ENCODE measurements at places on chromosomes 5 and 9. TPM values are rescaled to one million over a fixed set of nuclear protein-coding genes. Genes with fewer than 3 reads are reported as not detected.

Gene LCN1
- total RNA-seq, result not detected

GRCh38 chr5:90308787-90309585 is 100.6 kb downstream of the CETN3 start:
- H3K4me1 ChIP-seq, result no peaks in the 10 kb centered on the region
- no peak for DNase-seq
- no peak overlapping the region for H3K4me3 ChIP-seq
- H3K27ac ChIP-seq, result no peak overlapping the region
- H3K27me3 ChIP-seq, result no peaks in the 10 kb centered on the region
- no peaks in the 10 kb centered on the region for H3K36me3 ChIP-seq

- H3K4me1 ChIP-seq, result peaks cover 10% of the 10 kb centered on the region
- H3K27me3 ChIP-seq, result no peaks in the 10 kb centered on the region
- DNase-seq, result no peak
- no peak overlapping the region for H3K4me3 ChIP-seq
- peak overlapping the region; percentile 26 for H3K27ac ChIP-seq
These were observed 251.6 kb downstream of the MPDZ start for GRCh38 chr9:13027879-13028278.

Gene RASGRF2
- total RNA-seq, result 2.3 TPM

DNA sequence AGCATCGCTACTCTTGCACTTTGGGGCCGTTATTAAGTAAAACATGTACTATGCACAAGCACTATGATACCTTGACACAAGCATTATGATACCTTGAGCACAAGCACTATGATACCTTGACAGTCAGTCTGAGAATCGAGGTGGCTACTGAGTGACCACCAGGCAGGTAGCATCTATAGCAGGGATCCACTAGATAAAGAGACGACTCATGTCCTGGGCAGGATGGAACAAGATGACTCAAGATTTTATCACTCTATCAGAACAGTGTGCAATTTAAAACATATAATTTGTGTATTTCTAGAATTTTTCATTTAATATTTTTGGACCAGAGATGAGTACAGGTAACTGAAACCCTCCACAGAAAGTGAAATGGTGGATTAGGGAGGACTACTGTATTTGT is 16.9 kb downstream of the CHSY3 start:
- H3K4me3 ChIP-seq, result no peak overlapping the region
- H3K36me3 ChIP-seq, result no peaks in the 10 kb centered on the region
- no peak for DNase-seq
- H3K27ac ChIP-seq, result no peak overlapping the region
- no peaks in the 10 kb centered on the region for H3K27me3 ChIP-seq

Gene SEMA6A
- 19.4 TPM for total RNA-seq

Gene PFN3
- total RNA-seq, result not detected

- no peaks in the 10 kb centered on the region for H3K36me3 ChIP-seq
- H3K27me3 ChIP-seq, result no peaks in the 10 kb centered on the region
- no peak overlapping the region for H3K27ac ChIP-seq
- no peaks in the 10 kb centered on the region for H3K4me1 ChIP-seq
These were observed 1479.3 kb upstream of the CDH9 start for GRCh38 chr5:28517691-28518090.

GRCh38 chr5:76274571-76274970 is 128.5 kb upstream of the IQGAP2 start:
- no peaks in the 10 kb centered on the region for H3K27me3 ChIP-seq
- no peak overlapping the region for H3K4me3 ChIP-seq
- no peaks in the 10 kb centered on the region for H3K36me3 ChIP-seq
- peaks cover 6% of the 10 kb centered on the region for H3K4me1 ChIP-seq
- DNase-seq, result no peak

GRCh38 chr5:27734838-27735237 is 696.5 kb upstream of the CDH9 start:
- H3K27me3 ChIP-seq, result no peaks in the 10 kb centered on the region
- H3K27ac ChIP-seq, result no peak overlapping the region
- no peak for DNase-seq
- H3K4me3 ChIP-seq, result no peak overlapping the region
- H3K36me3 ChIP-seq, result no peaks in the 10 kb centered on the region
